MM.1S (cell line): ENCODE measurements at places on chromosomes 4 and X.

- DNase-seq: peak; percentile 70
These were observed 55.5 kb downstream of the SPANXN4 start for GRCh38 chrX:143081231-143081630.

GRCh38 chr4:24877868-24878635 lies 34.8 kb downstream of the CCDC149 start:
- no peak for DNase-seq

GRCh38 chrX:69170319-69170718 lies 5.1 kb upstream of the PJA1 start:
- DNase-seq: no peak

- no peak for DNase-seq
These were observed 39.2 kb upstream of the NMU start for GRCh38 chr4:55675196-55675793.

DNA sequence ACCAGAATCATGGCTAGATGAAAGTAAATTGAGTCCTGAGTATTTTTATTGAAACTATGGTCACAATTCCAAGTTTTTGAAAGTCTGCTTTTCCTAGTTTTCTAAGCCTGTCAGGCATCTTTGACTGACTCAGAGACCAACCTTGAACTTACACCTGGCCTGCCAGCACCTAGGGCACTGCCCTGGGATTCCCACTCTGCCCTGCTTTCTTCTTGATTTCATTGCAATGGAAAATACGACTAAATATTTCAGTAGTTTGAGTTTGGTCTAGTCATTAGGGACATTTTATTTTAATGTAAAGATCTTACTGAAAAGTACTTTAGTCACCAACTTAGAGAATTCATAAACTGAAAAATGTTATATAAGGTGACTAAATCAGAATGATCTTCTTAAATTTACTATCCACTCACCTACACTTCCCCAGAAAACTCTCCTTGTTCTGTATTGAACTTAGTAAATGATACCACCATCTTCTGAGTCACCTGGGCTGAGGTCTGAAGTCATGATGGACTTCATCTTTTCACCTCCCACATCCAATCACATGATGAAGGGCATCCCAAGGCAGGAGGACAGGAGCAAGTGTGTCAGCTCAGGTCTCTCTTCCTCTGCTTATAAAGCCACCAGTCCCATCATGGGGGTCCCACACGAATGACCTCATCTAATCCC lies 11.6 kb upstream of the PYURF start:
- no peak for DNase-seq

- no peak for DNase-seq
These were observed 63.0 kb downstream of the FAM184B start for GRCh38 chr4:17718471-17718870.

DNA sequence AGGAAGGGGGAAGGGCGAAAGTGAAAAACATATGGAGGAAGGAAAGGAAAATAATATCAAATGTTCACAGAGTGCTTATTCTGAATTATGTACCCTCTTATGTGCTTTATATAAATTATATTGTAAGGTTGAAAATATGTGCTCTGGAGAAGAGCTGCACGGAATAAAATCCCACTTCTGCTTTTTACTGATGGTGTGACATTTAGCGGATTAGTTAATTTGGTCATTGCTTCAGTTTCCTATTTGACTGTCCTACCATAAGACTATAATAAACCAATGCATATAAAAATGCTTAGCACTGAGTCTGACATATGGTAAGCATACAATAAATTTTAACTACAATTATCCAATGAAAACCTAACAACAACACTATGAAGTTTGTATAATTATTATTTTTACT lies 86.2 kb downstream of the NPFFR2 start:
- DNase-seq: no peak

DNA sequence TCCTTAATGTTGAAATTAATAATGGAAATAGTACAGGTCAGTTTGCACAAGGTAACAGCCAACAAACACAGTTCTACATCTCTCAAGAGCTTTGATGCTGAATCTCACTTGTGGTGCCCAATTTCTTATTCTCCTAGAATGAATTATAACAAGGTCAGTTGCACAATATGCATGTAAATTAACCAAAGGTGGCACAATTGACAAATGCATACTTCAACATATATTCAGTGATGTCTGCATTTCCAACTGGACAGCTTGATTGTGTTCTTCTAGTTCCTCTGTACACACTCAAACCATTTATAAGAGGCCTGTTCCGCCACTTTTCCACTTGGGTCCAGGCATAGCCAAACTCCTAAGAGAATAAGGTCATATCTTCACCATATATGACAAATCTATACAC lies 210.3 kb upstream of the EPHA5 start:
- no peak for DNase-seq

GRCh38 chr4:76767983-76768382 lies 130.0 kb downstream of the SOWAHB start:
- DNase-seq: no peak
